Fibroblast of skin of back (primary cell): ENCODE measurements at places on chromosomes 5 and 9.

DNA sequence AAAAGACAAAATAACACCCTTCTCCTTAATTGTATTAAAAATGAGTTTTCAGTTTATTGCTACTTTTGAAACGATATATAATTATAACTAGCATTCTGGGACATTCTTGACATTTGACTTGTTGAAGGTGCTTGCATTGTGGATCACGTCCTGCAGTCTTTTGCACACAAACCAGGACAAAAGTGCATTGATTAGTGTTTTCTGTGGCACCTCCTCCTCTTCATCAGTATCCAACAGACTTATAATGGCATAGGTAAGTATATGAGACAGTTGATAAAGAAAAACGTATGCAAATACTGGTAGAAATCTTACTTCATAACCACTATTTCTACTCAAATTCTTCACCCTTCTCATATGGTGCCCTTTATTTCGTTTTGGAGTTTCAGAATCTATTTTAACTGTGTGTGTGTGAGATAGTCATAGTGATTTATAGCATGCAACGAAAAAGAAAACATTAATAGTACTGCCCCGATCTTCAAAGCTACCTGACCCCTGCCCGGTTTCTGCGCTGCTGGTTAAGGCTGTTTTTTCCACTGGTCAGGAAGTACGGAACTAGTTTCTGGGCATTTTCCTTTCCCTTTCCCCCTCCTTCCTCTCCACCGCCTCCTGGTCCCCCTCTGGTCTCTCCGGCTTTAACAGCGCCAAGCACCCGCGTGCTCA lies 639 bp upstream of the RASA1 start:
- DNase-seq: no peak

DNA sequence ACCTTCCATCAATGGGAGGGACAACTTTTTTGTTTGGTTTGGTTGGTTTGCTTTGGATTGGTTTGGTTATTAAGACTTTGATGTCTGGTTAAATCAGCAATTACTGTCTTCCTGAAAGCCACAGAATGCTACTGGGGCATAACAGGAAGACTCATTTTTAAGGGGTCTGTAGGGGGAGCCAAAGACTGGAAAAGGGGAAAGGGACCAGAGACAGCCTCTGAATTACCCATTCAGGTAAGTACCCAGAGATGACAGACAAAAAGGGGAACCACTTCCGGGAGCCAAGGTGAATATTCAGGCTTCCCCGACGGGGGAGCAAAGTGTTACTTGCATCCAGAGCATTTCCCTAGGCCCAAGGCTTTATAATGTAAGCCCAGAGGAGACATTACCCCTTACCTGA lies 4.6 kb upstream of the FEM1C start:
- peak; percentile 49 for DNase-seq

DNA sequence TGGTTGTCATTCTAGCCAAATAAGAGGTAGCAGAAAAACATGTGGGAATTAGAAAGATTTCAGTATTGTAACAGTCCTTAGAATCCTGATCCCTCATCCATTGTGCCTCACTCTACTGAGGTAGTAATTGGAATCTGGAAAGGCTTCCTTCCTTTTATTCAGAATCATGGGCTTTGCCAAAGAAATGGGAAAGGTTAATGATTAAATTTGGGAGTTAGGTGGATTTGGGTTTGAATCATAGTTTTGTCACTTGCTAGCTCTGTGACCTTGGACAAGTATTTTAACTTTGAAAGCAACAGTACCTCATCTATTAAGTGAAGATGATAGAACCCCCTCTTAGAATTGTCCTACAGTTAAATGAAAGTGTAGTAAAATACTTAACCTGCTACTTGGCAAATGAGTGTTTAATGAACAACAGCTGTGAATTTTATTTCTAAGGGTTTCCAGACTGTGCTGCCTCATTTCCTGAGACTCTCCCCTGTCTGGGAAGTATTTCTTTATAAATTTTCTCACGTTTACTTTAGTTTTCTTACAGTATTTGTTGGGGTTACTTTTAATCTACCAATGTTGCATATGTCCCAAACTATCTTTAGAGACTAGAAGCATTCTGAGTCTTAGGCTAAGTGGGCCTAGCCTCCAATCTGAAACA lies 11.7 kb downstream of the SPDL1 start:
- peak; percentile 27 for DNase-seq

DNA sequence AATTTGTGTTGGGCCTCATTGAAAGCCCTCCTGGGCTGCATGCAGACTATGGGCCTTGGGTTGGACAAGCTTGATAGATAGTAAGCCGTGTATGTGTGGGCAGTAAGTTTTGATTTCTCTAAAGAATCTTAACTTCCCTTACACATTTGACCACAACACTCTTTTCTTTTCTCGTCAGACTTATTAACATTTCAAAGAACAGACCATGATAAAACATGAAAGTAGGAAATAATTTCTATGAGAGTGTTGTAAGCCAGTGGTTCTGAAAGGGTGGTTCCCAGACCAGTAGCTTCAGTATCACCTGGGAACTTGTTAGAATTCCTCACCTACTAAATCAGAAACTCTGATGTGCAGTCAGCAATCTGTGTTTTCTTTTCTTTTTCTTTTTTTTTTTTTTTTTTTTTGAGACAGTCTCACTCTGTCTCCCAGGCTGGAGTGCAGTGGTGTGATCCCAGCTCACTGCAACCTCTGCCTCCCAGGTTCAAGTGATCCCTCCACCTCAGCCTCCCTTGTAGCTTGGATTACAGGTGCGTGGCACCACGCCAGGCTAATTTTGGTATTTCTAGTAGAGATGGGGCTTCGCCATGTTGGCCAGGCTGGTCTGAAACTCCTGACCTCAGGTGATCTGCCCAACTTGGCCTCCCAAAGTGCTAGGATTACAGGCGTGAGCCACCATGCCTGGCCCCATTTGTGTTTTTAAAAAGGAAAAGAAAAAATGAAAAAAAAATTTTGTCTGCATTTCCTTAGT lies 20.0 kb upstream of the GCNT1 start:
- DNase-seq: no peak

DNA sequence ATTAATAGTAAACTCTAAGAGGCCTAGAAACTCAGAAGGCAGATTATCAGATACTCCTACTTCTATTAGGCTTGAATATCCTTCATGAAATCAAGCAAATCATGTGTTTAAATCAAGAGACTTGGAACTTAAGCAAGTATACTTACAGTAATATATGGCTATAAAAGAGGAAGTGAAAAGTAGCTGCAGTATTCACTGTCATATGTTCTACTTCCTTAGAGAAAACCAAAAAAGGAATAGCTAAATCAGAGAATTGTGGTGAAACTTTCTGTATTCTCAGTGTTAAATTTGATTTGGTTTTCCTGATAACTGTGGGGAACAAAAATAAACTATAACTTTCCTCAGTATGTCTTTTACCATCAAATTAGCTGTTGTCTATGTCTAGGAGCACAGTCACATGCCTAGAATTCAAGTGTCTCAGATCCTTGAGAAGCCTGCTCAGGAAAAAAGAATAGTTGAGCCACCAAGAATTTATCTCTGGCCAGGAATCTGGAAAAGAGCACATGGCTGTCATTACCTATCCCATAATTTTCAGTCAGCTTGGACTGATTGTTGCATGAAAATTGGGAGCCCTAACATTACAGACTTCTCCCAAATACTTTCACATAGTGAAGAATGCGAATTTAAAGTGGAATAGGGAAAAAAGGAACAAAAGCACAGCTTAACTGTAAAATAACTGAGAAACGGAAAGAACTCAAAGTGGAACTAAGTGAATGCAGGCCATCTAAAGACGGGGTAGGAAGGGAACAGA lies 1.7 kb downstream of the FKBP15 start:
- DNase-seq: no peak

- DNase-seq: peak; percentile 13
These were observed 1746.6 kb upstream of the C9orf72 start for GRCh38 chr9:29319736-29320513.

GRCh38 chr9:26237256-26237655 lies 559.0 kb upstream of the TUSC1 start:
- DNase-seq: no peak

DNA sequence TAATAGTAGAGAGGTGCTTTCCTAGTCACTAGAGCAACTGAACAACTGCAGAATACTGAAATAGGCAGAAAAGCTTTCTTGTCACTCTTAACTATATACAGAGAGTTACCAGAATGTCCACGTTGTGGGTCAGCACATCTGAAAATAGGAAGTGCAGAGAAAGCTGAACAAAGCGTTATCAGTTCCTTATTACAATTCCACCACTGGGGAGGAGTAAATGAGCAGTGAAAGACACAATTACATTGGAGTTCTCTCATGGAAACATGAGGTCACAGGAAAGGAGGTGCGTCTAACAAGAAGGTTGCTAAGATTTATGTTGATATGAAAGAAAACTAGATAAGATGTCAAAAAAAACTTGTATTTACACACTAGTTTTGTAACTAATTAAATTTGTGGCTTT lies 461.9 kb upstream of the COX7C start:
- DNase-seq: no peak

DNA sequence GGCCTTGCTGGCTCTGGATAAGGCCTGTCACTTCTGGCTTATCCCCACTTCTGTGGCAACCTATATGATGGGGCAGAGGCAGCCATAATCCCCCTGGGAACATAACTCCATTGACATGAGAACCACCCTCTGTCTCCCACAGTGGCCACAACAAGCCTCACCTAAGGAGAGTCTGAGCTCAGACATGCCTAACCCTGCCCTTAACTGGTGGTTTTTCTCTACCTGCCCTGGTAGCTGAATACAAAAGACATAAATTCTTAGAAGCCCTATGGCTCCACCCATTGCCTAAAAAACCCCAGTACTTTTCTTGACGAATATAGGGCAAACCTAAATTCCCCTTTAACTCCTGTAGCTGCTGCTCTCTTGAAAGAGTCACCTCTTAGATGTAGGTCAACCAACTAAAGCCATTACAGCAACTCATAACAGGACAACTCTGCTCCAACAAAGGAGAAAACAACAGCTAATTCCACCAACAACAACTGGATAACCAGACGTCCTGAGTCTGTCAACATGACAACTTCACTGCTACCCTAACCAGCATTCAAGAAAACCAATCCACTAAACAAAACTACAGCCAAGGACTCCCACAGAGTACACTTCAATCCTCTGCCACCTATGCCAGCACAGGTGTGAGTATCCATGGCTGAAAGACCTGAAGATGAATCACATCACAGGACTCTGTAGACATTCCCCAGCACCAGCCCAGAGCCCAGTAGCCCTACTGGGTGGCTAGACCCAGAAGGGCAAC lies 427.7 kb downstream of the PRELID2 start:
- DNase-seq: no peak

DNA sequence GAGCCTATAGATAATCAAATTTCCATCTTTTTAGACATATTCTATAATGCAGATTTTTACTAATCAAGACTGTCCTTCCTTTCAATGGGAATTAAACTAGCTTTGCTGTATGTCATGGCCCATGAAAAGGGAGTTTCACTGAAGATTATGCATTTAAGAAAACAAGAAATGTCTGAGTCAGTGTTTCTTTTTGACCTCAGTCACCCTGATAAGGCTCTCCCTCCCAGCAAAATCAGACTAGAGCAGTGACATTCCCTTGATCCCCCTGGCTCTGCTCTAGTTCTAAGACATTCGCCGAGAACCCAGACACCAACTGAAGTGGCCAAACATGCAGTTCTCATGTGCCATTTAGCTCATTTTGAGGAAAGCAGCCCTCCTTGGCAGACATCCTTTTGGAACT lies 442.0 kb downstream of the ACTL7B start:
- peak; percentile 17 for DNase-seq
